ENCODE measurements at places on chromosomes 1 and 21. TPM values are rescaled to one million over a fixed set of nuclear protein-coding genes. Genes with fewer than 3 reads are reported as not detected.

IRF6 gene
- total RNA-seq = 3.1 TPM

FAM72C gene
- 0.25 TPM for total RNA-seq

CYP4A22 gene
- total RNA-seq = not detected

RIIAD1 gene
- total RNA-seq = not detected

RSPH1 gene
- not detected for total RNA-seq

ZNF648 gene
- total RNA-seq = not detected

FBXO2 gene
- 1.1 TPM for total RNA-seq

SARS1 gene
- total RNA-seq = 180 TPM

PLA2G2F gene
- not detected for total RNA-seq

GPA33 gene
- 0.13 TPM for total RNA-seq

SFN gene
- total RNA-seq = 21.7 TPM

GADD45A gene
- 112 TPM for total RNA-seq

DAB1 gene
- total RNA-seq = under 0.01 TPM

COX20 gene
- 11.7 TPM for total RNA-seq

TBX15 gene
- total RNA-seq = 0.13 TPM
